Left cardiac atrium (tissue), 4 donors: ENCODE measurements at places on chromosomes 12 and 14. TPM values are rescaled to one million over a fixed set of nuclear protein-coding genes. Genes with fewer than 3 reads are reported as not detected.

ZNF385A gene
- total RNA-seq, result 24.2 TPM

- no peak for DNase-seq
Observed at GRCh38 chr12:100897240-100897639, 102.7 kb downstream of the ANO4 start.

DNA sequence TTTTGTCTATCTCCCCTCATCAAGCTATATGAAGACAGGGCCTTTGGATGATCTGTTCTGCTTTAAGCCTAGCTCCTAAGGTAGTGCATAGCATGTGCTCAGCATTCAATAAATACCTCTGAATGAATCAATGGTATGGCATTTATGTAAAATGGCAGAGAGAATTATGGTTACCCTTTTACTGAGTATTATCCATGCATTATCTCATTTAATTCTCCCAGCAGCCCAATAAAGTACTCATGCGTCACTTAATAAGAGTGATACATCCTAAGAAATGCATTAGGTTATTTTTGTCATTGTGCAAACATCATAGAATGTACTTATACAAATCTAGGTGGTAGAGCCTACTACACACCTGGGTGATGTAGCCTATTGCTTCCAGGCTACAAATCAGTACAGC lies 269.7 kb downstream of the KSR2 start:
- DNase-seq, result no peak

MAX gene
- total RNA-seq, result 81.1 TPM

GRCh38 chr14:103899316-103899715 lies 28.9 kb upstream of the TDRD9 start:
- no peak for DNase-seq

TAS2R42 gene
- not detected for total RNA-seq

GRCh38 chr12:33093534-33093933 lies 197.0 kb upstream of the PKP2 start:
- DNase-seq, result no peak

DNA sequence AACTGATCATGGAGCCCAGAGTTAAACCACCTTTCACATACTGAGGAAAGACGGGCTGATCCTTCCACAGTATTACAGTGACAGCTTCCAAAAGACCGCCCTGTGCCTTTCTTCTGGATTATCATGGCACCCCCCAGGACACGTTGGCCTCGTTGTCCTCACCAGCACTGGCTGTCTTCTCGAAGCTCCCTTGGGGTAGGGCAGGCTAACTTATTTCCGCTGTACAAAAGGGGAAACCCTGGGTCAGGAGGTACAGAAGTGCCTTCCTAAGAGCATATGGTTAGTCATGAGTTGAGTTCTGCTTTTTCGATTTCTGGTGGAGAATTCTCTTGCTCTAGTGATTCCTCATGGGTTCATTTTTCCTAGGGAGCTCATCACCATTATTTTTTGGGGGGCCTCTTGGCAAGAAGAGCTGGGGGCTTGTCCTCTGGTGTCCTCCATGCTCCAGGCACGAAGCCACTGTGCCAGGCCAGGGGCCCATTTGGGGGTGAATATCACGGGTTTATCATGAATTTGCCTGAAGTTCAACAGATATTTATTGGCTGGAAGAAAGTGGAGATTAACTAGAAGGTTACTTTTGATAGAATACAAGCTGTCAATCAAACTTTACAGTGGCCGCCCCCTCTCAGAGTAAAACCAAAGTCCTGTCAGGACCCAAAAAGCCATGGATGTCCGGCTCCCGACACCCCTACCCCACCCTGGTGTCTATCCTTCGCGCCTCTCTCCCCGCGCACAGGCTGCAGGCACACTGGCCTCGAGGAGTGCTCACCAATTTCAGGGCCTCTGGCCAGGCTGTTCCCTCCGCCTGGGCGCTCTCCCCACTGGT lies 8.8 kb upstream of the TRAF3 start:
- no peak for DNase-seq

DHRS4 gene
- 20.5 TPM for total RNA-seq

- no peak for DNase-seq
Observed at GRCh38 chr12:101642115-101643067, 47.6 kb downstream of the MYBPC1 start.

EEA1 gene
- 26.2 TPM for total RNA-seq

GPR68 gene
- 0.94 TPM for total RNA-seq

DNA sequence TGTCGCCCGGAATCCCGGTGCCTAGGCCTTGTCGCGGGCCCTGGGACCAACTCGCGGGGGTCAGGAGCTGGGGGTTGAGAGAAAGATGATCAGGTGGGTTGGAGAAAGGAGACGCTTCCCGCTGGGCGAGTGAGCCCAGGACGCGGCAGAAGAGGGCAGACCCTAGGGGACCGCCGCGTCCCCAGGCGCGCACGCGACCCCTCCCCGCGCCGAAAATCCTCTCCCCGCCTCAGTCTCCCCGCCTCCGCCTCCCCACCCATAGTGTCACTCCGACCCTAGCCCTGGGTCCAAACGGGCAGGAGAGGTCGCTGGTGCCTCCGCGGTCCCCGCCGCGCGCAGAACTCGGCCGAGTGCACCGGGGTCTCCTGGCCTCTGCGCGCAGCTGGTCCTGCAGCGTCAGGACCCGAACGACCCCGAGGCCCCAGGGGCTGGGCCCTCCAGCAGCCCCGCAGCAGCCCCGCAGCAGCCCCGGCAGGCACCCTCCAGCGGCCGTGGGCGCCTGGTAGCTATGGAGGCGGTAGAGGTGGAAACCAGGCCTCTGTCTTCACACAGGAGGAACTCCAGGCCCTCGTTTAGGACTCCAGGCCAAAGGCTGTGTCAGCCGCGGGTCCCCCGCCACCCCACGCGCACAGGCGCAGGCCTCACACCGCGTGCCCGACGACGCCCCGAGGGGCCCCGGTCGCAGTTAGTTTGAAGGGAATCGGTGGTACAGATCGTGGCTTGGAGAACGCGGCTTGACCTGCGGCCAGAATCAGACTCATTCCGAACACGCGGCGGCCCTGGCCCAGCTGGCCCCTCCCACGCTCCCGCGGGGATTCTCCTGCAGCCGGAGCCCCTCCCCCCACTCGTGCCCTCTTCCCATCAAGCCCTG lies 60.1 kb upstream of the EIF5 start:
- no peak for DNase-seq

DNA sequence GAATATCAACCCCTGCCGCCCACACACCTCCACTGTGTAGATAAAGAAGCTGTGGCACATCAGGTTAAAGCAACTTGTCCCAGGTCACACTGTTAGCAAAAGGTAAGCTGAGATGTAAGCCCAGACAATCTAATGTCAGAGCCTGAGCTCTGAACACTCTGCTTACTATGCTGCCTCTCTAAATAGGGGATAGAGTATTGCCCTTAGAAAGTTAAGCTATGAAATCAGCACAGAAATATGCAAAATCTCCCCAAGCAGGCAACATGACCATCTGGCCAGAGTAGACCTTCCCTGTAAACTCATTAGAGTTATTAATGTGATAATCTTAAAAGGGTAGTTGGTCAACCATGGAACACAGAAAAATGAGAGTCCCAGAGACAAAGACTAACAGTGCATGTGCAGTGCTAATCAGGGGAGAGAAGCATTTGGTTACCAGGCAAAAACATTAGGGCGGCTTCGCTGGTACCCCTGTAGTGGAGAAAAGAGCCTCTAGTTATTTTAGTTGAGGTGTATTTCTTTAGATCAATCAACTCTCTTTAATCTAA lies 171.0 kb downstream of the BTG1 start:
- no peak for DNase-seq

- no peak for DNase-seq
Observed at GRCh38 chr14:105201925-105202513, 20.9 kb upstream of the NUDT14 start.

DNA sequence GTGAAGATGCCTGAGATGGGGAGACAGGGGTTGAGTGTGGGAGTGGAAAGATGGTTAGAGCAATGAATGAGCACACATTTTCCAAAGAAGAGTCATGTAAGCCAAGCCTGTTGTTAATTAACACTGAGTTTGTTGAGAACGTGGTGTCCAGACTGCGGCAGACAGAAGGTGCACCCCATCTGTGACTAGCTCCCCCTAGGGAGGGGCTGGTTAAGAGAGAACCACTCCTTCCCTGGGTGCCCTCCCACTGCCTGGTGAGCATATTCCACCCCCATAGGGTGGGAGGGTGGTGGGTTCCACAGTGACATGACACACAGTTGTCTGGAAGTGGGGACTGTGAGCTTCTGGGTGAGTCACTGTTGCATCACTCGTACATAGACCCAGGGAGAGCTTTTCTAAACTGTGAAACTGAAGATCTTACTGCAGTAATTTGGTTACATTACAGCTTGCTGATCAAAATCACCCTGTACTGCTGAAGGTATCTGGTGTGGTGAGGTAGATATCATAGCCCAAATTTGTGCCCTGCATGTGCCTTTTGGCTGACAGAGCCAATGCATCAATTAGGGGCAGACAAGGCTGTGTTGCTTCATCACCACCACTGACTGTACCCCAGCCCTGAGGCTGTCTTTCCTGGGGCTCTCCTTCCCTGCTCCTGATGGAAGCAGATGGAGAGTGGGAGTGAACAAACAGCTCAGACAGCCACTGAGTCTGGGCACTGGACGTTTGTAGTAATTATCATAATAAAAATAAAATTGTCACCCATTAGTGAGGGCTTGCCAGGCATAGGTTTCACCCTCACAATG lies 150.9 kb downstream of the EMP1 start:
- peak; percentile 27 for DNase-seq

DNA sequence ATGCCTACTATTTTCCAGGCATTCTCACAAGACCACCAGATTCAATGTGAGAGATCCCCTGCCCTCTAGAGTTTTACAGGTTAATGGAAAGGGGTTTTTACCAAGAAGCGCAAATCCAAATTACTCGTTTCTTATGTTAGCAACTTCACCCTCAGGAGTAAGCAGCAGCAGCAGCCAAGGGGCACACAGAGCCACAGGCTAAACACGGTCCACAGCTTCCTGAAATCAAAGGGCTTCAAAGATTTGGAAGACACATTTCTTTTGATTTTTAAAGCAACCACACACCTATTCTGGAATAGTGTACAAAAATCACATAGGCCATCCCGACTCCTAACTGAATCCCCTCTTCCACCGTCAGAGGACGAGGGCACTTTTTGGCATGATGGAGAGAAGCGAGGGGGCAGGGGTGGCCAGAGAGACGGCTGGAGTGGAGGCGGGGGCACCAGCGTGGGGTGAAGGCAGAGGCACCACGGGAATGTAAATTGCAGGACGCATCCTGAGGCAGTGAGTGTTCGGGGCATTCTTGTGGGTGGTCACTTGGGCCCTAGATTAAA lies 107.0 kb downstream of the ARF6 start:
- DNase-seq, result no peak

DNA sequence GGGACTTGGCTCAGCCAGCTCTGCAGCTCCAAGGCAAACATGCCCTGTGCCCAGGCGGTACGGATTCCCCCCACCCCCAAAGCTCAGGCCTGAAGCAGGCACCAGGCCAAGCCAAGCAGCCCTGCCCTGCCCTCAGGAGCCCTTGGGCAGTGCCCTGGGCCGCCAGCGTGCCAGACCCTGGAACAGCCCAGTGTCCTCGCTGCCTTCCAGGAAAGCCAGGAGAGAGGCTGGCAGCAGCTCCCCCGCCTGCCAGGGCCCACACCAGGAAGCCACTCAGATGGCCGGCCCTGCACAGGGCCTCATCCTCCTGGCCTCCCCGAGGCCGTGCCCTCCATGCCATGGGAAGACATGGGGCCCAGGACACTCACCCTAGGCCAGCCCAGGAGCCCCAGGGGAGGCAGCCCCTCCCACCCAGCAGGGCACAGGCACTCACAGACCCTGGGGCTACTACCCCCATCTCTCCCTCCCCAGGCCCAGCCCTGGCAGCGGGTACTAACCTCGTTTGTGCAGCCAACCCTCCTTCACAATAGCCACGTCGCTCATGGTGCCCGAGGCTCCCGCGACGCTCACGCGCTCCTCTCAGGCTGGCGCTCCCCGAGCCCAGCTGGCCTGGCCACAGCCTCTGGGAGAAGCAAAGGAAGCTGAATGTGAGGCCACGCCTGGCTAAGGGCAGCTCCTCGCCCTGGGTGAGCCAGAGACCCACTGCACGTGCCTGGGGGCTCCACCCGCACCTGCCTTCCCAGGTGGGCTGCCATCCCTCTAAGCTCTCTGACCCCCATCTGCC lies 3.3 kb downstream of the AKT1 start:
- DNase-seq, result no peak

DNA sequence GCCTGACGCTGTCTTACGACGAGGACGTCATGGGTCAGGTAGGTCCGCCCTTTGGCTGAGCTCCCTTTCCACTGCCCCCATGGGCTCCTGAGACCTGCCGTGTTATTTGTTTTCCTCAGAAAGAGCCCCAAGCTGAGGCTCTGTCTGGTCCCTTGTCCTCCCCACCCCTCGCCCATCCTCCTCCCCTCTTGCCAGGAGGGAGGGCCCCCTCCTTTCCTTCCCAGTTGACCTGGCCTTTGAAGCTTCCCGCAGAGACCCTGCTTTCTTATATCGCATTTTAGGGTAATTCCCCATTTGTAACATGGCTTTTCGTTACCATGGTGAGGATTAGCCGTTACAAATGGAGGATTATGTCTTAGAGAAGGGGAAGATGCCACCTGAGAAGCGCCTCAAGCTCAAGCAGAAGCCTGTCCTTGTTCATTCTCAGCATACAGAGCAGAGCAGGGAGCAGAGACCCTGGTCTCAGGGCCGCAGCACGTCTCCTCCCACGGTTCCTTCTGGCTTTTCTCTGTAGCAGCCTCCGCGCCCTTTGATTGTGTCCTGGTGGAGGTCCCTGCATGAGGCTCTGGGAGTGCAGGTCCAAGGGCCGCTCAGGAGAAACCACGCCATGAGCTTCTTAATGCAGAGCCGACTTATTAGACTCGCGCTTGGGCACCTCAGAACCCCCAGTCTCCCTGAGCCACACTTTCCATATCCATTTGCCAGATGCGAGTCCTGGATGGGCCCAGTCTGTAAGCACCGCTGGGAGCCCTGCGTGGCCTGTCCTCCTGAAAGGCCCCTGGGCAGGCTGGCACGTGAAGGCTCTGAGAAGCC lies 47.2 kb downstream of the UBE3B start:
- DNase-seq, result no peak

GRCh38 chr14:33728010-33728498 lies 222.8 kb downstream of the EGLN3 start:
- DNase-seq, result no peak

DNA sequence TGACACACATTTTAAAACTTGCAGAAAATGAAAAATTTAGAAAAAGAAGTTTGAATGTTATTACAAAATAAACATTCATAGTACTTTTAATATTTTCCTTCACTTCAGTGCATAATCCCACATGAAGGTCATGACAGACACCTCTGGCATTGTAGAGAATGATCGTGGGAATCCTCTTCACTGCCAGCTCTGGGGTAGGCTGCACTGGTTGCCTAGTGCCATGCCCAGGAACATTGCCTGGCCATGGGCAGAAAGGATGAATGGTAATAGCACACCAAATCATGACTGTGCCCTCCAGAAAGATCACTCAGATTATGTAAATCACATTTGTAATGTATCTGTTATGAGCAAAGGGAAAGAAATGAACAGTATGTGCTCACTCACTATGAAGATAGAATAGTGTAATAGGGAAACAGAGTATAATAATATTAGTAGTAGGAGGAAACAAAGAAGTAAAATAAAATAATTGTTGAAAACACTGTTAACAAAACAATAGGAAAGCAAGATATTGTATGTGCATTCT lies 161.6 kb downstream of the PLCZ1 start:
- no peak for DNase-seq

GRCh38 chr14:67221248-67221981 lies 19.8 kb upstream of the PALS1 start:
- DNase-seq, result no peak

PARP11 gene
- 5.6 TPM for total RNA-seq
